ENCODE measurements at places on chromosomes 2 and 18.

DNA sequence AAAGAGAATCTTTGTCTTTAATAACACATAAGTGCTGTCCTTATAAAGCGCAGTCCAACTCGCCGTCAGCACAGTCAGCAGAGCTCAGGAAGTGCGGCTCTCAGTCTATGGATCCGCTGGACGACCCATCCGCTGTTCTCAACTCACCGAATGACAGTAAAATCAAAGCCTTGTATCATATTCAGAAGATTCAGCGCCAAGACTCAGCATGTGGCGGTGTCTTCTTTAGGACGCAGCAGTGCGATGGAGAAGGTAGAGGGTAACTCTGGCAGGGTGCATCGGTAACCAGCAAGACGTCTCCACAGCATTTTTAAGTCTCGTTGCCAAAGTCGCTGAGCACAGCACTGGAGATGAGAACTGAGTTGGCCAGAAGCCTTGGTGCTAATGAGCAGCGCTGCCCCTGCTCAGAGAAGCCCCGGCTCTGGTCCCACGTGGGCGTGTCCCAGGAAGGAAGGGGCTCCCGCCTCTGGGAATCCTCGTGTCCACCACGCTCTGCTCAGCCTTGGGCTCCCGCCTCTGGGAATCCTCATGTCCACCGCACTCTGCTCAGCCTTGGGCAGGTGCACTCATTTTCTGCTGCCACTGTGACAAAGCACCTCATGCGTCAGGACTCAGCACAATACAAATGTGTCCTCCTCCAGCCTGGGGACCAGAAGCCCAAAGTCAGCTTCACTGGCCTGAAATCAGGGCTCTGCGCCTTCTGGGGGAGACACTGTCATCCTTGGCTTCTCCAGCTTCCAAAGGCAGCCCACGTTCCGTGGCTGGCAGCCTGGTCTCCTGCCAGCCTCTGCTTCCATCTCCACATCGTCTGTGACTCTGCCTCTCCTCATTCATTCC is 238.0 kb upstream of the SALL3 start:
- DNase-seq = no peak

DNA sequence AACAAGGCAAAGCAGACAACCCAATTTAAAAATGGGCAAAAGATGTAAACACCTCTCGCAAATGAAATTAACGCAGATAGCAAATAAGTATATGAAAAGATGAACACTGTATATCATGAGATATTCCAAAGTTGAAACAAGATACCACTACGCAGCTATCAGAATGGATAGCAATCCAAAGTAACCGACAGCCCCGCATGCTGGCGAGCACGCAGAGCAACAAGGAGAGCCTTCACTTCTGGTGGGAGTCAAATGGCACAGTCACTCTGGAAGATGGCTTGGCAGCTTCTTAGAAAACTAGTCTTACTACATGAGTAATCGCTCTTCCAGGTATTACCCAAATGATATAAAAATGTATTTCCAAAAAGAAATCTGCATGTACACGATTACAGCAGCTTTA is 1.4 kb downstream of the NDUFA10 start:
- no peak for DNase-seq

- no peak for DNase-seq
Measured at GRCh38 chr2:219638948-219639755, 11.7 kb downstream of the SLC4A3 start.

DNA sequence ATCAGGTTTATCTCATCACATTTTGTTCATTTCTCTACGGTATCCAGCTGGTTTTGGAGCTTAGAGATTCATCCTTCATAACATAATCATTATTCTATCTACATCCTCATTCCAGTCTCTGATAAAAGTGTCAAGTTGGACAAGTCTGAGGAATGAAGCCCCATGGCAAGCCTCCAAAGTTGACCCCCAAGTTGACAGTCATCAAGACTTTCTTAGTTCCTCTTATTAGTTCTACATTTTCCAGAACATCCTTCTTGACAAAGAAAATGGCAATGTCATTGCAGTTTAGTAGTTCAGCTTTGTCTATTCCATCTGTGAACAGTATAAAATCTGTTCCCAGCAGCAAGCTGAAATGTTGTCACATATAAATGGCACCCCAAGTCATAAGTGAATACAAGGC is 4.5 kb upstream of the TMSB10 start:
- DNase-seq = no peak

GRCh38 chr2:224518806-224519580 is 66.2 kb downstream of the CUL3 start:
- no peak for DNase-seq

DNA sequence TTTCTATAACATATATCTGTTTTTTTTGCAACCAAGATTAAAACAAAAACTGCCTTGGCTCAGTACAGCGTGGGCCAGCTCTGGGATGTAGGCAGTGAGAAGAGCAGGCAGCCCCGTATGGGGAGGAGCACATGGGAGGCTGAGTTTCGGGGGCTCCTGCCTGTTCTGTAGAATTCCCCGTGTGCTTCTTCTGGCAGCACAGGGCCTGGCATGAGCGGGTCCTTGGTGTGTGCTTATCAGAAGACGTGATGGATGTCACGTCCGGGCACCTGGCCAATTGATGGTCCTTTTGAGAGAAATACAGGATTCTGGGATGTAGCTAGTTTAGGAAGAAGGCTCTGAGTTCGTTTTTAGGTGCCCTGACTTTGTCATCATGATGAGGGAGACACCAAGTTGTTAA is 16.2 kb downstream of the IMPA2 start:
- DNase-seq = no peak

GRCh38 chr18:40832362-40832761 is 1122.7 kb upstream of the PIK3C3 start:
- no peak for DNase-seq

DNA sequence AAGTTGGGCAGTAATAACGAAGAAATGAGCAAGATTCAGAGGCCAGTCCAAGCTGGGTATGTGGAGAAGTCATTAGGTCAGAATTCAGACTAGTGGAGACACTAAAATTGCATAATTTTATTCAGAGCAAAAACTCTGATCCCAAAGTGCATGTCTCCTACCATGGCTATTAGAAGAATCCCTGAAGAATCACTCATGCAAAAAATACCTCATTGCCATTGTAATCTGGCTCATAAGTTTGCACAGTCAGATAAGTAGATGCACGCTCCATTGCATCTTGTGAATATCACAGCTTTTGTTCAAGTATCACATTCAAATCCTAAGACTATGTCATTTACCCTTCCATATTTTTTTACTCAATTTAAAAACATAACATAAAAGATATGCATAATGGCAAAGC is 692.2 kb upstream of the KLHL29 start:
- no peak for DNase-seq

GRCh38 chr2:8337321-8337720 is 344.5 kb upstream of the ID2 start:
- DNase-seq = no peak

DNA sequence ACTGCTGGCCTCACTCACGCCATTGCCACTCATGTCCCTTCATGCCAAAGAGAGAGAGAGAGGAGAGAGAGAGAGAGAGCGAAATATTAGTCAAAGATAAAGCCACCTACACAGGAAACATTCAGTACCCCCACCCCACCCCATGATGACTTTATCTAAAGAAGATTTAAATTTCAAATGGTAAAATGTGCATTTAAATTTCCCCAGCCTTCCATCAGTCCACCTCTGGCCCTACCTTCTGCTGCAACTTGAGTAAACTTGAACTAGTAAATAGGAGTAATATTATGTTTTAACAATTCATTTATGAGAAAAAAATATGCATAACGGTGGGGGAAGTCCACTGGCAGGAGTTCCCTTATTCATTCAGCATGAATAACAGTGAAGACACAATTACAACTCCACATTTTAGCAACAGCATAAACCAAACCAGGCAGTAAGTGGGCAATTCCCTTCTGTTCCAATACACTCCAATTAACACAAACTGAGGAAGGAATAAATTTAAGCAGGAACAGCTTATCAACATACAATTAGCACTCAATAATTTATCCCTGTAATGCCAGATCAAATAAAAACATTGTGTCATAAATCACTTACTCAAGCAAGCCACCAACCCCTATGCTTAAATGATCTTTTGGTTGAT is 264.2 kb downstream of the LNPK start:
- no peak for DNase-seq

DNA sequence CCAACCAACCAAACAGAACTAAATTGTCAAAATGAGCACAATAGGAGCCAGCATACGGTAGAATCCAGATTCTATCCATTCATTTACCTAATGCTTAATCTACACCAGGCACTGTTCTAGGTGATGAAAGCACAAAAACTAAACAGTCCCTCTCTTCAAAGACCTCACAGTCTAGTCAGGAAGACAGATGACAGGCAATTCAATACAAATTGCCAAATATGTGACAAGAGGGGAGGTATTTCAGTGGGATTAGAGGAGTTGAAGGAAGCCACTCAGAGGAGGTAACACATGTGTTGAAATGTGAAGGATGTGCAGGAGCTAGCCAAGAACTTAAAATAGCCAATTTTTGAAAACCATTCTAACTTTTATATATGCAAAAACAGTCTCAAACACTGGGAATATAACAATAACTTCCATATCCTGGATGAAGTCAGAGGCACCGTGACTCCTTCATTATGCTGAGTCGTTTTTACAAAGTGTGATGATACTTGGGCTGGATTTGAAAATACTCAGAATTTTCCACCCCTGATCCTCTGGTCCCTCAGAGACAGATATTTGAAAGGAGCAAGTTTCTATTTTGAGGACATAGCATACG is 204.9 kb downstream of the PID1 start:
- no peak for DNase-seq

DNA sequence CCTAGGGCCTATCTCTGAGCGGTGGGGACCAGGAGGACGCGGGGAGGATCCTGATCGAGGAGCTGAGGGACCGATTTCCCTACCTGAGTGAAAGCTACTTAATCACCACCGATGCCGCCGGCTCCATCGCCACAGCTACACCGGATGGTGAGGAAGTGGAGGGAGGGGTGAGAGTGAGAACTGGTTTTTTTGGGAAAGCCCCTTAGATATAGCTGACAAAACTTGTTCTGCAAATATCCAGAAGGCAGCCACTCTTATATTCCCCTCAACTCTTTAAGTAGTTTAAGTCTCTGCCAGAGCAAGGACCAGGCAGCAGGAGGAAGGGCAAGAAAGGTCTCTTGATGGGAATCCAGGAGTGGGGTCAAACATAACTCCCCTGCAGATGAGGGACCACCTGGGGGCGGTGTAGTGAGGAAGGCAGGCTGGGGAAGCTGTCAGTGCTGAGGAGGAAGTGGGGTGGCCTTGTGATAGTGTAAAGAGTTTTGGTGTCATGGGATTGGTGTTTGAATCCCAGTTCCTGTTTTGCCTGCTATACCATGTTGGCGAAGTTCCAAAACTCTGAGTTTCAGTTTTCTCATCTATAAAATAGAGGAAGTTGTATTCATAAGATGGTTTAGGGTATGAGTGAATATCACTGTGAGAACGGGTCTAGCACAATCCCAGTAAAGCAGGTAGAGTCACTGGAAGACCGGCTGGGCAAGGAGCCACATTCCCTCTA is 3.4 kb downstream of the NAGK start:
- peak; percentile 67 for DNase-seq

GRCh38 chr2:1812926-1813325 is 68.6 kb upstream of the PXDN start:
- no peak for DNase-seq

DNA sequence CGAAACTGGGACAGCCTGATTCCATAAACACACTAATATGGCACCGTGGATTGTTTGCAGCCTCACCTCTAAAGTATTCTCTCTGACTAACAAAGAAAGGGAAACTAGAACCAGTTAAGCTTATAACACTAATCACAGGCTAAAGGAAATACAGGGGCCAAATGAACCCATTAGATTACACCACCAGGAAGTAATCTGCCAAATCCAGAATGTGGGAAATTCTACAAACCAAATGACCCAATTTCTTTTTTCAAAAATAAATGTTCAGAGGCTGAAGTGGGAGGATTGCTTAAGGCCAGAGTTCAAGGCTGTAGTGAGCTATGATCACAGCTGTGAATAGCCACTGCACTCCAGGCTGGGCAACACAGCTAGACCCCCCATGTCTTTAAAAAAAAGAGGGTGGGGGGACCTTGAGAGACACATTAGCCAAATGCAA is 1.5 kb upstream of the MPPE1 start:
- no peak for DNase-seq

DNA sequence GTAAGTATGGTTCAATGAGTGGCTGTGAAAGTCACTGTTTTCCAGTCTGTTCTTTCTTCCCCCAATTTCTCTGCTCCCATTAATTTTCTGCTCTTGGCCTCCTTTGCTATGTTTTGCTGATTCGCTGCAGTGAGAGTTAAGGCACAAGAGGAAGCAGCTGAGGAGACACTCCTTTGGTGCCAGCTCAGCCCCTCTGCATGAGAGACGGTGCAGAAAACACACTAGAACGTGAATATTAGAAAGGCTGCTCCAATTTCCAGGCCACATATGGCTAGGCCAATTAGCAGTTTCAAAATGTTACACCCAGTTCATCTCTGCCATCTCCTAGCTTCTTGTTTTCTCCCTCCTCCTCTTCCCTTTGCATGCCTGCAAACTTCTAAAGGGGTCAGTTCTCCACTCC is 38.9 kb downstream of the AKAIN1 start:
- no peak for DNase-seq

DNA sequence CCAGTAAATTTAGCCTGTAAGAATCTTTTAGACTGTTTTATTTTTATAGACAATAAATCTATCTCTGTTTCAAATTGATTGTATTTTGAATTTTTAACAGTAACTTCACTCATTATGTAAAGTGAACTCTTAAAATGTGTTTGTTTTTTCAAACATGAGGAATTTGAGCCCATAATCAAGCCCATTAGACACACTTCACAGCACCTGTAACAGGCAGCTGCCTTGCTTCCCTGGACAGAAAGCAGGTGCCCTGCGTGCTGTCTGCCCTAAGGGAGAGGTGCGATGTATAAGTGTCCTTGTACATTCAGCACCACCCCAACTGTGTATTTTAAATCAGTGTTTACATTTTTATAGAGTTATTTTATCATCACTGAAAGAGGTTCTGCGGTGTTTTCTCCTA is 186.5 kb upstream of the TPO start:
- no peak for DNase-seq

- no peak for DNase-seq
Measured at GRCh38 chr2:215022418-215022817, 116.0 kb downstream of the ABCA12 start.

GRCh38 chr2:145887915-145888314 is 1368.0 kb upstream of the ZEB2 start:
- DNase-seq = no peak

- DNase-seq = no peak
Measured at GRCh38 chr2:120699292-120699691, 36.4 kb upstream of the GLI2 start.

DNA sequence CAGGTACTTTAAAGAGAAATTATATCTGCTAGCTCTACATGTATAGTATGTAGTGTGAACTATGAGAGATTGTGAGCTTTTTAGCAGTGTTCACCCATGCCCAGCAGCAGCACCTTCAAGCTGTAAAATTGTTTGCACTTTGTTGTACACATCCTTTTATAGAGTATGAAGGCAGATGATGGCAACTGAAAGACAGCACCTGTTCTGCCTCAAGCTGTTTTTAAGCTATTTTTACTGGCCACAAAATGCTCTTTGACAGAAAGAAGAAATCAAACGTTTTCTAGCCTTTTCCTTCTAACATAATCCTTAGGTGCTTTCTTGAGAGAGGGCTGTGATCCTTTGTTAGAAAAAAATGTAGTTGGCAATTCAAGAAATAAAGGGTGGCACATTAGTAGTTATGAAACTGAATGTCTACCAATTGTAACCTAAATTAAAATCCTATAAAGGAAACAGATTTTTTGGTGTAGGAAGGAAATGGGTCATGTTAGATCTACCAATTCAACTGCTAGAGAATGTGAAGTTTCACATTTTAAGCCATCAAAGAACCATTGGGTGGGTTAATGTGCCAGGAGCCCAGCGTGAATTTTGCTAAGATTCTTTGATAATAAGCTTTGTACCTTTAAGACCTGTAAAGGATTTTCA is 59.5 kb downstream of the R3HDM1 start:
- DNase-seq = no peak

Data from HL-60 (cell line).